ENCODE measurements at places on chromosomes 6 and 20.

GRCh38 chr6:154041001-154041400, 2.0 kb downstream of the OPRM1 start:
- DNase-seq = no peak

- DNase-seq = no peak
Observed at GRCh38 chr6:39669973-39670342, 55.2 kb downstream of the KIF6 start.

- no peak for DNase-seq
Observed at GRCh38 chr6:3176562-3177355, 19.4 kb upstream of the TUBB2A start.

DNA sequence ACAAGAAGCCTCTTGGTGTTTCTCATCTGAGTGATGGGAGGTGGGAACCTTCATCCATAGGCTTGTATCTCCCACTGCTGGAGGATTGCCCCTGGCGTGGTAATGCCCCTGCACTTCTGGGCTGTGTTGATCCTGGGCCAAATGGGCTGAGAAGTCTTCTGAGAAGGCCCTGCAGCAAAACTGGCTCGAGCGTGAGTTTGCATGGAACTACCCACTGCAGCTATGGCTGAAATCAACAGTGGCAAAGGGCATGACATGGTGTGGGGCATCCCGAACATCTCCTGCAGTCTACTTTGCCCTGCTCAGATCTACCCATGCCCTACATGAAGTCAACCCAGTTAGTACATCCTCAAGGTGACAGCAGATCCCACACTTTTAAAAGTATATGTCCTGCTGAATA, 130.6 kb downstream of the NRN1 start:
- no peak for DNase-seq

GRCh38 chr20:63067721-63068560, 61.2 kb upstream of the BHLHE23 start:
- DNase-seq = no peak

DNA sequence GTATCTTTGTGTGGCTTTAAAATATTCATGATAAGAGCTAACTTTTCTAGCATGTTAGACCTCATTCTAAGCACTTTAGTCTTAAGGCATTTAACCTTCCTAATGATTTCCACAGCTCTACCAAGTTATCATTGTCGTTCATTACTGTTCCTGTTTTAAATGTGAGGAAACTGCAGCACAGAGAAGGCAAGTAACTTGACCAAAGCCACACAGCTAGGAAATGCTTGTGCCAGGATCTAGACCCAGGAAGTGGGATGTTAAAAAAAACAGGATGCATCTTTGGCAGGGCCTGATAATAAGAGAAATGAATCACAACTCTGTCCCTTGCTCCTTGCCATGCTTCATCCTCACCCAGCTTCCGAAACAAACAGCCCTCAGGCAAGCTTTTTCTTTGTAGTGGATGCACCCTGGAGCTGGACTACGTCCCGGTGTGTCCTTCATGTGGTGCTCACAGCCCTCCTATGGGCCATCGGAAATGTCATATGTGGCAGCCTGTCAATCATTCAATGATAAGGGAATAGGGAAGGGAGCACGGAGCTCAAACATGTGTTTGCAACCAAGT, 196.9 kb upstream of the RREB1 start:
- no peak for DNase-seq

DNA sequence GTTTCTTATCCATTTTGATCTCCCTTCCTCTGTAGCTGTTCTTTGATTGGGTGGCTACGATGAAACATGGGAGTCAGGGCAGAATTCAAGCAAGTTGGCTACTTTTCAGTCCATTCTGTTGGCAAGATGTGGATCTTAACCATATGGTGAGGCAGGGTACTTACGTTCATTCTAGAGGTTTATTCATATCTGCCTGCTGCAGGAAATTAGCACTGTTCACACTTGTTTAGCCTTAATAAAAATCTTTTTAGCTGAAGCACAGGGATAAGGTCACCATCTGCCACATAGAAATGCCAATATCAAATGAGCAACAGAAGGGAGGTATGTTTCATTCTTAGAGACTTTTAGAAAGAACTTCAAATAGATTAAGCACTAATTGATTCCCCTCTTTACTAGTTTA, 83.9 kb downstream of the GRIK2 start:
- DNase-seq = no peak
